ENCODE measurements at places on chromosomes 5 and 9. TPM values are rescaled to one million over a fixed set of nuclear protein-coding genes. Genes with fewer than 3 reads are reported as not detected.
A peak's percentile ranks its signal among the peaks of the same experiment; 100 is the strongest.

CDKN2A gene
- 0.94 TPM for total RNA-seq

DNA sequence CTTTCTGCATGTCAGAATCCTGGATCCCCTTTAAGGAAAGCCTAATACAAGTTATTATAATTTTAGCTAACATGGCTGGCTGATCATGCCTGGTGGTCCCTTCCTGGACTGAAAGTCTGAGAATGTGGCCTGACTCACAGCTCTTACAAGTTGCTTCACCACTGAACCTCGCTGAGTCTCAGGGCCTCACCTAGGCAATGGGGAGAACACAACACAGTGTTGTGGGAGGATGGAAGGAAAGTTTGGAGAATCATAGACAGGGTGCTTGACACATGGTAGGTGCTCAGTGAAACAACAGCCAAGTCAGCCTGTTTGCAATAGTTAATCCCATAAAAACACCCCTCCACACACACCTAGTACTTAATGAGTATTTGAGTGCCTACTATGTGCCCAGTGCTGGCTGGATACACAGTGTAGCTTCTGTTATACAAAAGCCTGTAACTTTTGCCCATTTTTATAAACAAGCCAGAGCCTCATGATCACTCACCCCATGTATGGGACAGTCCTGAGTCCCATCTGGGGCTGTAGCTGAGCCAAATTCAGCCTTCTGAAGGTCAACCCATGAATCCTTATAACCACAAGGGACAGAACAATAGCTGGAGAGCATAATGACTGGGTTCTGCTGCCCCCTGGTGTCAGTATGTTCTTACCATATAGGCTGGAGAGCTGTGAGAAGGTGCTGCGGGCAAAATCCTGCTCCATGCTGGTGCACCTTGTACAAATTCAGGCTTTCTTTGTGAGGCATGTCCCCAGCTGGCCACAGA lies 3.9 kb downstream of the ACSL6 start:
- H3K27me3 ChIP-seq = peaks cover 16% of the 10 kb centered on the region
- H3K36me3 ChIP-seq = no peaks in the 10 kb centered on the region
- DNase-seq = peak; percentile 68
- no peak overlapping the region for H3K4me3 ChIP-seq

GRCh38 chr5:79621056-79621455 lies 8.8 kb downstream of the TENT2 start:
- no peak overlapping the region for H3K27ac ChIP-seq
- H3K27me3 ChIP-seq = no peaks in the 10 kb centered on the region
- H3K36me3 ChIP-seq = peaks cover 41% of the 10 kb centered on the region
- no peak for DNase-seq

- H3K36me3 ChIP-seq = no peaks in the 10 kb centered on the region
- H3K4me3 ChIP-seq = no peak overlapping the region
- DNase-seq = no peak
- peaks cover 2% of the 10 kb centered on the region for H3K4me1 ChIP-seq
- no peak overlapping the region for H3K27ac ChIP-seq
- H3K27me3 ChIP-seq = no peaks in the 10 kb centered on the region
Observed at GRCh38 chr5:77483682-77484081, 8.4 kb downstream of the WDR41 start.

DEPDC1B gene
- not detected for total RNA-seq

DNA sequence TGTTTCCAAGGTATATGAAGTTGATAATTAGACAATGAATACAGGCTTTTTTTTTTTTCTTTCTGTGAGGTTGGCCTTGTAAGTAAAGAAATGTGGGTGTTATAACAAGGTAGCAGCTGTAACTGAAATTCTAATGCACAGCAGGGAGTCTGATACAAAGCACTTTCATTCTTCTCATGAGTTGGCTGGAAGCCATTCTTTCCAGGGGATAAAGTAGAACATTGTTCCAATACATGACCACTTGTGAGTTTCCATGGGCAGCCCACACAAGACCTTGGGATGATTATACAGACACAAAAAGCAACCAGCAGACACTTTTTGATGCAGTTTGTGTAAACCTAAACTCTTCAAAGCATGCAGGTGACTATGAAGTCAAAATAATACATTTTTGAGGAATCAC lies 1785.9 kb upstream of the WWC1 start:
- H3K27ac ChIP-seq = no peak overlapping the region
- no peak for DNase-seq
- H3K4me1 ChIP-seq = no peaks in the 10 kb centered on the region
- no peaks in the 10 kb centered on the region for H3K27me3 ChIP-seq
- H3K36me3 ChIP-seq = no peaks in the 10 kb centered on the region
- H3K4me3 ChIP-seq = no peak overlapping the region

- no peak overlapping the region for H3K4me3 ChIP-seq
- peaks cover 2% of the 10 kb centered on the region for H3K4me1 ChIP-seq
- DNase-seq = no peak
- H3K36me3 ChIP-seq = no peaks in the 10 kb centered on the region
Observed at GRCh38 chr5:167295681-167296005, 995.8 kb upstream of the WWC1 start.

ATP6V0E1 gene
- 141 TPM for total RNA-seq

PDZD2 gene
- 1.4 TPM for total RNA-seq

DNA sequence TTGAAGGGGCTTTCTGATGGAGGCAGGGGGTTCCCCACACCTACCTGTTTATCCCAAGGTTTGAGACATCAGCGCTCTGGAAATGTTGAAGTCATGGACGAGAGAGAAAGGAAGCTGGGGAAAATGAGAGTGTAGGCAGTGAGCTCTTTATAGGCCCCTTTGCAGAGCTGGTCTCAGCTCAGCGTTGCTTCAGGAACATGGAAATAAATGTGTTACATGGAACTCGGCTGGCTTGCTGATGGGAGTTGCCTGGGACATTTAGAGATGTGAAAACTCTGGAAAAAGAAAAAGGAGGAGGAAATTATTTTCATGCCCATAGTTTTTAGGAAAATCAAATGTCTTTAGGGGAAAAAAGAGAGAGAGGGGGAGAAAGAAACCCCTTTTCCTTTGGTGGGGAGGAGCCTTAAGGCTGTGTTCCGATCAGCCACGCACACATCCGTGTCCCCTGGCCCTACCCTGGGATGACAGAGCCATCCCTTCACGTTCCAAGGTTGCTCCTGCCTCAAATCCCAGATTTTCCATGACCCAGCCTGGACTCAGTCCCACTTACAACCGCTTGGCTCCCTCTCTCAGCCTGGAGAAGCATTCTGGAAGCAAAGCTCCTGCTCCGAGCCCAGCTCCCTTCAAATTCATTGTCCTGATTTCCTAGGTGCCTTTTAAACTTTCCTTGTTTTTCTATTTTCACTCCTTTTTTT lies 78.3 kb downstream of the COL27A1 start:
- no peak overlapping the region for H3K27ac ChIP-seq
- H3K27me3 ChIP-seq = peaks cover 4% of the 10 kb centered on the region
- no peaks in the 10 kb centered on the region for H3K36me3 ChIP-seq
- H3K4me3 ChIP-seq = no peak overlapping the region
- DNase-seq = no peak

GRCh38 chr5:121667292-121667691 lies 184.4 kb upstream of the FTMT start:
- H3K4me3 ChIP-seq = no peak overlapping the region
- no peak for DNase-seq
- H3K27me3 ChIP-seq = no peaks in the 10 kb centered on the region
- no peaks in the 10 kb centered on the region for H3K4me1 ChIP-seq
- no peak overlapping the region for H3K27ac ChIP-seq
- no peaks in the 10 kb centered on the region for H3K36me3 ChIP-seq

DMRT2 gene
- total RNA-seq = not detected

- H3K27me3 ChIP-seq = peaks cover 55% of the 10 kb centered on the region
- no peaks in the 10 kb centered on the region for H3K4me1 ChIP-seq
- no peaks in the 10 kb centered on the region for H3K36me3 ChIP-seq
- DNase-seq = no peak
- no peak overlapping the region for H3K27ac ChIP-seq
Observed at GRCh38 chr5:141714542-141715310, 32.7 kb upstream of the ARAP3 start.

DNA sequence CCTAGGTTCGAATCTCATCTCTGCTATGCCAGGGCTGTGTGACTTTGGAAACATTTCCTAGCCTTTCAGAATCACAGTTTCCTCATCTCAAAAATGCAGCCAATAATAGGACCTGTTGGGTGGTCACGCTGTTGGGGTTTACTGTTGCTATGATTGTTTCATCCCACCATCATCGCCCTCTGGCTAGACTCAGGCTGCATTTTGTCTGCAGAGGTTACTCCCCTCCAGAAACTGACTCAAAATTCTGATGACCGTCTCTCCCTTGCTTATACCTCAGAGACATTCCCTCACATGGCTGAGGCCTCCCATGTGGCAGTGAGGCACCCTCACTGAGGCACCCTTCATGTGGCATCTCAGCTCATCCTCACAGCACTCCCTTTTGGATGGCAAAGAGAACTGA lies 61.6 kb downstream of the COL27A1 start:
- DNase-seq = no peak
- no peaks in the 10 kb centered on the region for H3K4me1 ChIP-seq
- H3K4me3 ChIP-seq = no peak overlapping the region
- no peak overlapping the region for H3K27ac ChIP-seq
- H3K36me3 ChIP-seq = no peaks in the 10 kb centered on the region

CDHR2 gene
- total RNA-seq = 4.8 TPM

PTPA gene
- 59.7 TPM for total RNA-seq

GRCh38 chr9:134653259-134654009 lies 11.8 kb downstream of the COL5A1 start:
- no peaks in the 10 kb centered on the region for H3K36me3 ChIP-seq
- H3K27ac ChIP-seq = no peak overlapping the region
- peaks cover 7% of the 10 kb centered on the region for H3K27me3 ChIP-seq
- H3K4me3 ChIP-seq = no peak overlapping the region
- H3K4me1 ChIP-seq = no peaks in the 10 kb centered on the region

DIPK1B gene
- 0.58 TPM for total RNA-seq

GRCh38 chr9:126439402-126439765 lies 112.8 kb downstream of the MVB12B start:
- H3K27ac ChIP-seq = peak overlapping the region; percentile 22
- no peaks in the 10 kb centered on the region for H3K27me3 ChIP-seq
- H3K4me3 ChIP-seq = no peak overlapping the region
- peaks cover 34% of the 10 kb centered on the region for H3K4me1 ChIP-seq

GRCh38 chr5:172224996-172225395 lies 31.0 kb downstream of the EFCAB9 start:
- H3K27me3 ChIP-seq = no peaks in the 10 kb centered on the region
- peaks cover 4% of the 10 kb centered on the region for H3K4me1 ChIP-seq
- peaks cover 29% of the 10 kb centered on the region for H3K36me3 ChIP-seq
- no peak overlapping the region for H3K4me3 ChIP-seq

DNA sequence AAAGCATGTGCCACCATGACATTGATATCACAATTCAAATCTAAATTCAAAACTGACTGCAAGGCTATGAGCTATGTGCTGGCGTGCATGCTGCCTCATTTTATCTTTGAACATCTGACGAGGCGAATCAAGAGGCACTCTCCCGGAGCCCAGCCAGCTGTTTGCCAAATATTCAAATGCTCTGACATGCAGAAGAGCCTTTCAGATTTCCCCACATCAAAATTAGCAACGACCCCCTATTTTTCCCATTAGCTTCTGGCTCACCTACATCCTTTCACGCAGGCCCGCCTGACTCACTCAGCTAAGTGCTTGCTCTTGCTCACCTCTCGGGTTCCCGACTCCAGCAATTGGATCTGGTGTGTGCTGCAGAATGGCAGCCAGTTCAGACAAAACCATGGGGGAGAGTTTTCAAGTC lies 159.0 kb downstream of the NR2F1-AS1 start:
- H3K36me3 ChIP-seq = no peaks in the 10 kb centered on the region
- H3K4me3 ChIP-seq = no peak overlapping the region
- no peak overlapping the region for H3K27ac ChIP-seq
- H3K27me3 ChIP-seq = peaks cover 2% of the 10 kb centered on the region

Measured in naive thymus-derived CD8-positive, alpha-beta T cell (primary cell).